Cardiac fibroblast (primary cell): ENCODE measurements at places on chromosomes 12 and 14.

GRCh38 chr14:35877276-35877675, 51.1 kb downstream of the BRMS1L start:
- DNase-seq, result peak; percentile 10

DNA sequence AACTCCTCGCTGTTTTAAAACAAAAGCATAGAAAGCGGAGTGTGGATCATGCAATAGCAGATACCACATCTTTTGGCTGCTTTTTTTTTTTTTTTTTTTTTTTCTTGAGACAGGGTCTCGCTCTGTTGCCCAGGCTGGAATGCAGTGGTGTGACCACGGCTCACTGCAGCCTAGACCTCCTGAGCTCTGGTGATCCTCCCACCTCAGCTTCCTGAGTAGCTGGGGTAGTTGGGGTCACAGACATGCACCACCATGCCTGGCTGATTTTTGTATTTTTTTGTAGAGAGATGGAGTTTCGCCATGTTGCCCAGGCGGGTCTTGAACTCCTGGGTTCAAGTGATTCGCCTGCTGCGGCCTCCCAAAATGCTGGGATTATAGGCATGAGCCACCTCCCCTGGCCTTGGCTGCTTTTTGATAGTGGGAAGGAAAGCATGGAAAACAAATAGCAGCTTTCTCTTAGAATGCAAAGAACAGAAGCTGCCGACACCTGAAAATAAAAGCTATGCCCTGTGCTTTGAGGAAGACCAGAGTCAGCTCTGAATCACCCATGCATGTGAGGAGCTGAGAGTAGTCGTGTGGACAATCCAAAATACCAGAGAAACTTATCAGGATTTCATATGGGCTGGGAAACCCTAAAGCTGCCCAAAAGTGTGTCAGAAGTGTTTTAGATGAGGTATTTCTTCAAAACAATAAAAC, 3.6 kb upstream of the ELK3 start:
- peak; percentile 71 for DNase-seq

DNA sequence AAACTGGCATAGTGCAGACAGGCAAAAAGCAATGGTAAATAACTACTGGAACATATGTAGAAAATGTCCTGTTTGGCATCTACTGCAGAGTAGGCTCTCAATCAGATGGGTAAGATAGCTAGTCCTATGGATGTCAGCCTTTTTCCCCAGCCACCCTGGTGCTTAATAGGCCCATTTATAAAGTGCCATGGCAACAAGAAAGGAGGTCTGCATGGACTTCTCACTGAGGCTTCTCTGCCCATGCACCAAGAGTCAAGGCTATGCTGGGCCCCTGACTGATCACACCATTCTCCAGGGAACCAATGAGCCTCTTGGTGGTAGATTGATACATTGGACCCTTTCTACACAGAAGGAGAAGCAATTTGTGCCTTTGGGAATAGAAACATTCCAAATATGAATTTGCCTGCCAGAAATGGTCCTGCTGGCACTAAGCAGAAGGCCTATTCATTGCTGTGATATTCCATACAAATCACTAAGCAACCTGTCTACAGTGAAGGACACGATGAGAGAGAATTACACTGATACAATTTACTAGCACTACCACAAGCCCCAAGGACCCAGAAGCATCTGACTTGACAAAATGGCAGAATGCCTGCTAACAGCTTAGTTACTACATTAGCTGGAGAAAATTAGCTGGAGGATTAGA, 43.8 kb downstream of the RESF1 start:
- peak; percentile 39 for DNase-seq

GRCh38 chr12:124369055-124369826, 74.3 kb downstream of the RFLNA start:
- peak; percentile 95 for DNase-seq

- DNase-seq, result peak; percentile 35
Measured at GRCh38 chr14:73786636-73787485, 64.8 kb upstream of the PTGR2 start.

DNA sequence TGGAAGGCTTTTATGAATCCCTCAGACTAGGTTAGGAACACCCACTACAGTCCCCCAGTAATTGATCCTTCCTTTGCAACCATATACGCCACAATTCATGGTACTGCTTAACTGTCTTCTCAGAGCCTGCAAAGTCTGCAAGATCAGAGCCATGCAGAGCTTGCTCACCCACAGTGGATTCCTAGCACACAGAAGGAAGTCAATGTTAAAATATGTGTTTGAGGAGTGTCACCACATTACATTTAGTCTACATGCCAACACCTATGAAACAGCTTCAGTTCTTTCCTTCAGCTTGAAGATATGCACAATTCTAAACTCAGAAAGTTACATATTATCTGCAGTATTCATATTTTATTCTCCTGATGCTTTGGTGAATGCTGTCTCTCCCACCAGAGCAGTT, 138.5 kb downstream of the NDUFA12 start:
- DNase-seq, result no peak

DNA sequence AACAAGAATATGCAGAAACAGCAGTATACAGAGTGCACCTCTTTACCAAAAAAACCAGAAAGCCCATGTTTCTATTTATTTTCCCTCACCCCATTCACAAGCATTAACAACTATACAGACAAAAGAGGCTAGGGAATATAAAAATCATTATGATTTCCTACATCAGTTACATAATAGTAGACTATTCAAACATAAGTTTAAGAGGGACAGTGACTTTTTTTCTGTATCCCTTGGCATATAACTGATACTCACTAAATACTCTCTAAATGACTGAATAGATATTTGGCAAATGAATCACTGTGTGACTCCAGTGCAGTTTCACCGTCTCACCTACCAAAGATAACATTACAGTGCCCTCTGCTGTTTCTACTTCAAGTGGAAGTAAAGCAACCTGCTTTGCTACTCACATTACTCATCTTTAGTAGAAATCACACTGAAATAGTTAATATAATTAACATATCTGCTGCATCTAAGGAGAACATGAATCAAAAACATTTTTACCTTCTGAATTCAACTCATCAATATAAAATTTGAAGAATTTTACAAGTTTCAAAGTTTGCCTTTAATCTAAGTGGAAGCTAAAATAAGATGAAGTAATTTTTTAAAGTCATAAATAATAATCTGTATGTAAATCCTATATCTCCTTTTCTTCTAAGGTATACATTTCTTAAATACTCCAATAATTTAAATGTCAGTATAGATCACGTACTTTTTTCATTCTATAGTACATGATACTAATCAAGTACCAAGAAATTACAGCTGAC, 103.8 kb downstream of the OSBPL8 start:
- DNase-seq, result peak; percentile 85

DNA sequence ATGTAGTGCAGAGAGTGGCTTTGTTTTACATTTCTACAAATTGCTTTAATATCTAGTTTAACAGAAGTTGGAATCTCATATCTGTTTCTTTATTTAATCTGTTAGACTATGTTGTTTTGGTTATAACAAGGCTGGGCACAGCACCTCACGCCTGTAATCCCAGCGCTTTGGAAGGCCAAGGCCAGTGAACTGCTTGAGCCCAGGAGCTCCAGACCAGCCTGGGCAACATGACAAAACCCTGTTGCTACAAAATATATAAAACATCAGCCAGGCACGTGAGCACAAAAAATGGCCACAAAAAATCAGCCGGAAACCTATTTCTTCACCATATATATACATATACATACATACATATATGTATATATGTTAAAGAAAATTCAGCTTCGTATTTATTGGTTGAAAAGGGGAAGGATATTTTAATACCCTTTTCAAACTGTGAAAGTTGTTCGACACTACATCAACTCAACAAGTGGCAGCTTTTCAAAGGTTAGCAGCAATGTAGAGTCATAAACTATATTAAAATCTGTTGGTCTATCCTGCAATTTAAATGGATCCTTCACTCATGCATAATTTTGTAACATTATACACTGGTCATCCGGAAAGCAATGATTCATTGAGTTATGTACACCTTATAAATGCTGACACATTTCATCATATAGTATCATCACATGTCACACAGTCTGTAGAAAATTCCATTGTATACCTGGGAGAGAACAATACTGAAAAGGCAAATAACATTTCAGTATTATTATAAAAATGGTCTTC, 7.1 kb downstream of the NR2C1 start:
- no peak for DNase-seq

DNA sequence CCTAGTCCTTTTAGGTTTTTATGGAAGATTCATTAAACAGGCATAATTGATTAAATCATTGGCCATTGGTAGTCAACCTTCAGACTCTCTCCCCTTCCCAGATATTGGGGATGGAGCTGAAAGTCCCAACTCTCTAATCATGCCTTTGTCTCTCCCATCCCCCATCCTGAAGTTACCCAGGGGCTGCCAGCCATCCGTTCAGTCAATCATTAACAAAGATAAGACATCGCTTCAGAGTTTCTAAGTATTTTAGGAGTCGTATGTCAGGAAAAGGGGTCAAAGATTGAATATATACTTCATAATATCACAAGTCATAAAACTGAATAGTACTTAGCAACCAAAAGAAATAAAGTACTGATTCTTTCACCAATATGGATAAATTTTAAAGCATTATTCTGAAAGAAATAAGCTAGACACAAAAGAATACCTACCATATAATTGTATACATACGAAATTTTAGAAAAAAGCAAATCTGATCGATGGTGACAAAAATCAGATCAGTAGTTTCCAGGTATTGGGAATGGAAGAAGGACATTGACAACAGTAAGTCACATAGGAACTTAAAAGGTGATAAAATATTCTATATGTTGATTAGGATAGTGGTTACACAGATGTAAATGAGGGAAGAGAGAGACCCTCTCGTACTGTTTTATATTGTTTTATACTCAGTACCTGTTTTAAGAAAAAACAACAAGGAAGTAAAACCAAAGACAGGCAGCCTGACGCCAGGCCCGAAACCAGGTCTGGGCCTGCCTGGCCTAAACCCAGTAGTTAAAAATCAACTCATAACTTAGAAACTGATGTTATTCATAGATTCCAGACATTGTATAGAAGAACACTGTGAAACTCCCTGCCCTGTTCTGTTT, 414.4 kb downstream of the DAD1 start:
- no peak for DNase-seq

DNA sequence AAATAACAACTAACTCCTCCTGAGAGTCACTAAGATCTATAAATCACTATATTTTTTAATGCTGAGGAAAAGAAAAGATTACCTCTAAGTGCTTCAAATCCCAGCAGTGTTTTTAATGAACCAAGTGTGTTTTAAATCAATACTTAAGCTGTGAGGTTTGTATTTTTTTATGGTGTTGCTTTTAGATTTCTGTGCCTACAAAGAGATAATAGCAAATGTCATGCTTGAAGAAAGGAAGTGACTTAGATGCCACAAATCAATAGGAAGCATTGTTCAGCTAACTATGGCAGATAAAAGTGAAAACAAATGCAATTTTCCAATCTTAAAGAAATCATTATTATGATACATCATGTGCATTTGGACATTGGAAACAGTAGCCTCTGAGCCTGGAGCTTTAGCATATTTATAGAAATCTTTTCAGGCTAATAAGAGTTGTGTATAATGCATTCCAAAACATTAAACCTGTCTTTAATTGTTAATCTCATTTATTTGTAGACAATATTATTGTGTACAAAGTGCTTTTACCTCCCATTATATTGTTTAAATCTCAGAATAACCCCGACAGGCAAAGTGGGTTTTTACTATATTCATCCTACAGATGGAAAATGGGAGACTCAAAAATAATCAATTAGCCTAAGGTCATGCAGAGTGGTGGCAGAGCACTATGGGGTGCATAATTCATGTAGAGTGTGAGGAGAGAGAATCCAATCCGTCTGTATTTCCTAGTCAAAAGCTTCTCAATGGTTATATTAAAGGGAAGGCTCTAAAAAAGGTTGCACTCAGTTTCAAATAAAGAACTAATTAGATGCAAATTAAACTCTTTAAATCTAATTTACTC, 486.2 kb downstream of the NAV3 start:
- DNase-seq, result no peak
